Fibroblast of upper back skin (primary cell): ENCODE measurements at places on chromosomes 12 and 14.

DNA sequence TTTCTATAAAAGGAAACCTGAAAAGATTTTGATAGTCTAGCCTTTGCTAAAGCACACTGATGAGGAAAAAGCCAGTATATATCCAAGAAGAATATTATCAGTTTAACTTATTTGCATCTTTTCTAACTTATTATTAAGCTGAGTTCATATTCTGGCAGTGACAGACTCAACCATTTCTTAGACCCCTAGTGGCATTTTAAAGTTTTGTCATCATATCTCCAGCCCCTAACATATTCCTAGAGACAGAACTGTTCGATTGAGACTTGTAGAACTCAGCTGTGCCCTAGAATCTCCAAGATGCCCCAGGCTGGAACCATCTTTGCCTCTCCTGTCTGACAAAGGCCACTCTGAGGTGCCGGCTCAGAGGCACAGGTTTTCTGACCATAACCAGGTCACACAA, 365.6 kb downstream of the NELL2 start:
- no peak for DNase-seq

- DNase-seq, result no peak
Observed at GRCh38 chr12:4169531-4169930, 104.0 kb upstream of the CCND2 start.

DNA sequence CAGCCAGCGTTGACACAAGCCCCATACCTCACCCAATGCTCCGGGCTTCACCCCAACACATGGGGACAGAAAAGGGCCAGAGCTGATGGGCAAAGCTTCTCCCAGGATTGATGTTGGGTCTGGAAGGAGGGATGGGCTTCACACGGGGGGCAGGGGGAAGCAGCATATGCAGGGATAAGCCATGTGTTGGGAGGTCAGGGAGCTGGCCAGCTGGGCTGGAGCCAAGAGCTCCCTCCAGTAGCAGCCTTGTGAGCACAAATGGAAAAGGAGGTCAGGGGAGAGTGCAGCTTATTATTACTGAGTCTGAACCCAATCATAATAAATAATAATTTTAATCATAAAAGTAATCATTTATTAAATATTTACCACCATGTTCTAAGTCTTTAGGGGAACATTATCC, 9.3 kb downstream of the PLEKHD1 start:
- DNase-seq, result no peak

DNA sequence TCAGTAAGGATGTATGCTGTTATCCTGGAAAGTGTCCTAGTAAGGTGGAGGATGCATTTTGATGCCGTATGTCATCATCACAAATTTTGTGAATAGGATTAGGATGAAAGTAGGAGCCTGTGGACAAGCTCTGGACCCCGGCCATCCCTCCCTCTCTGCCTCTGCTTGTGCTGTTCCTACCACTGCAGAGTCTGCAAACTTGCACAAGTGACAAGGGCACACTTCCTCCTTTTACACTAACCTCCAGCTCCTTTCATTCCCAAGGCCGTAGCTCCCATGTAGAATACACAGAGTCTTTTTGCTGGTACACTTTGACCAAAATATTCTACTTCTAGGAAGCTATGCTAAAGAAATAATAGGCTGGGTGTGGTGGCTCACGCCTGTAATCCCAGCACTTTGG, 13.3 kb upstream of the TMCC3 start:
- no peak for DNase-seq

DNA sequence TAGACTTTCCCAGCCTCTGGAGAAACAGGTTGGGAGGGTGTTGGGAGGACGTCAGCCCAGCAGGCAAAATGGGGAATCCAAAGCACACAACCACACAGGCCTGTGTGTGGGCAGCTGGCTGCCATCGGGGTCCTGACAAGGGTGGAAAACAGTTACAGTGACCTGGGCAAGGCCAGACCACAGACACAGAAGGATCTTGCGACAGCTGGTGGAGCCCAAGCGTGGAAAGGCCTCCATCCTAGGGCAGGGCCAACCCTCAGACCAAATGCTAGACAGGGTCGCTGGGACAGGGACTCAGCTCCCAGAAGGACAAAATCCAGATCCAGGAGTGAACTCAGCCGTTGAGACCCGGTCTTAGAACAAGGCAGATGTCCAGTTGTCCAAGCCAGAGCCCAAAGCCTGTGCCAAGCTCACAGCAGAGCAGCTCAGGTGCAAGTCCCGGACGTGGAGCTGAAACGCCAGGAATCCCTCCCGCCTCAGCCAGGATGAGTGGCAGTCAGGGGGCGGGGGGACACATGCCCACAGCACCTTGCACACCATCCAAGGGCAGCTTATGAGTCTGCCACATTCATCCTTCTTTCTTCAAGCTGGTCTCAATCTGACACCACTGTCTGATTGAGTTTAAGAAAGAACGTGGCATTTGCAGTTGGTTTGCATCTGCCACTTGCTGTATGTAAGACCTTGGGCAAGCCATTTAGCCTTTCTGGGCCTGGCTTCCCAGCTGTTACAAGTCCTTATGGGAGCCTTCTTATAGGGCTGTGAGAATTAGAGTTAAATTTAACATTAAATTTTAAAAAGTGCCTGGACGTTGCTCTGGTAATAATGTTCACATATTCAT, 37.6 kb downstream of the DEGS2 start:
- DNase-seq, result no peak
